Pulmonary artery endothelial cell (primary cell): ENCODE measurements at places on chromosomes 3 and 15.

- no peak for DNase-seq
These were observed 634.1 kb downstream of the RBMS3 start for GRCh38 chr3:29914861-29915524.

- DNase-seq = no peak
These were observed 2.9 kb downstream of the RNU6-1 start for GRCh38 chr15:67836955-67837354.

DNA sequence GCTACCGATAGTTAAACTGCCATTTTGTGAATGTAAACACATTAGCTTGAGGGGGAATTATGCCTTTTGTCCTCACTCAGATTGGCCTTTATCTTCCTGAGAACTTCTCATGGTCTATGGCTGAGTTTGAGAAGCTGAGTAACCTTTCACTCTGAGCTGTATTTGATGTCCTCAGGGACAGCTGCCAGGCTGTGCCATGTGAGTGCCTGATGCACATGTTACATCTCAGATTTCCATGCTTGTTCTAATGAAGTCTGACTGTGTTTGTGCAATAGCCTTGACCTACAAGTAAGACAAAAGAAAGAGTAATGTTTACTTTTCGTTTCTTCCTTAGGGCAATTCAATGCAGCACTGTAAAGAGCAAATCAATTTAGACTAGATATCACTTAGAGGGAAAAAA, 44.1 kb upstream of the ARL6 start:
- no peak for DNase-seq

- no peak for DNase-seq
These were observed at the start of gene ERC2 for GRCh38 chr3:56468184-56469106. TSS of gene ERC2 (minus strand) at chr3:56468467.

DNA sequence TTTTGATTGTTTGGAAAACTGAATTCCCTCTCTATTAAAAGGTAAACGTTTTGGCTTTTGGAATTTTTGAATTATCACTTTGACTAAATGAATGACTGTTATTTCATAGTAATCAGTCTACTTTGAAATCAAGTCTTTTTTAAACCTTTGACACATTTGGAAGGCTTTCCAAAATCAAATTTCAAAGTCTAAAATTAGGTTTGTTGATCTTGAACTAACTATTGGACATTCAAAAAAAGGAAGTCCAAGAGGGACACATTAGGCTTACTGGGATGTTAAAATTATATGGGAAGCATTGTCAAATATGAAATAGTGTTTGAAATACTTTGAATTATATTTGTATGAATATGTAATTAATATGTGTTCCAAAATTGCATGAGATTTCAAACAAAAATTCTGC, 45.2 kb upstream of the AADACL2 start:
- DNase-seq = no peak

DNA sequence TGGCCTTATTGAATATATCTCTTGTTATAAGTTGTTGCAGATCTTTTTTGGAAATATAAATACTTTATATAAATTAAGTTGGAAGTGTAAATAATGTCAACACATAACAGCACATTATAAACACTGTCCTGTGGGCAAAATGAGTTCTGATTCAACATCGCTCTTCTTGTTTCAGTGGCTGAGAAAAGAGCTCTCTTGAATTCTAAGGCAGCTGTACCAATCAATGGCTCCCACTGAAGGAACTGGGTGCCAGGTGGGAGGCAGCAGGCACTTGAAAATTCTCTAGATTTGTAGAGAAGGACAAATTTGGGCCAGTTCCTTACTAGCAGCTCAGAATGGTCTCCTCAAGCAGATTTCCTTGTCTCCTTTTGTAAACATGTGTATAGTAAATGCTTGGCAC, 45.6 kb downstream of the CHST2 start:
- no peak for DNase-seq

DNA sequence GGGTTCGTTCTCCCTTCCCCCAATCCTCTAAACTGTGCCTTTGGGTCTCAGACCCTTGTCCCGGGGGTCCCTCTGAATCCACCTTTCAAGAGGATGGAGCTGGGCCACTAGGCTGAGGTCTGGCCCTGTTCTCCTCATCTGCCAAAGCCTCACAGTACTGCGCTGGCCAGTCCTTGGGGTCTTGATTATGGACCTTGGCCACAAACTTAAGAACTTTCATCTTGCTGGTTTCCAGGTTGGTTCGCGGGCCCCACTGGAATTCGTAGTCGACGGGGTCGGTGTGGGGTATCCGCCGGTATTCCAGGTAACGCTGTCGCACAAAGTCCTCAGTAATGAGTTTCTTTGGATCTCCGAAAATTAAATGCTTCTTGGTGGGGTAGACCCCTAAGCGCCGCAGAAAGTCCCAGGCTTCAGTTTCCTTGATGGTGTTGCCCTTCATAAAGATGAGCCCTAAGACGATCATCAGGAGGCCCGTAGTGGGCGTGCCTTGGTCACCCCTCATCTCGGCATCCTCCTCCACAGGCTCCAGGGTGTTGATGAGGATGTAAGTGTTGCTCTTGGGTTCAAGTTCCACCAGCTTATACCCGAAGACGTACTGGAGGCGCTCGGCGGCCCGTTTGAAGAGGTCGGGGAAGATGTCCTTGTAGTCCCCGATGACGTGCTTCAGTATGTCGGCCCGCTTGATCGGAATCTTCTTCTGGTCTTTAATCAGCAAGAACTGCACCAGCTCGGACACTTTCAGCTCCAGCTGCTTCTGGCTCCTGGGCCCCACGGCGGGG, 727 bp downstream of the NSMCE3 start:
- no peak for DNase-seq

- DNase-seq = no peak
These were observed 18.6 kb downstream of the NEK4 start for GRCh38 chr3:52752045-52752660.

- no peak for DNase-seq
These were observed 280.4 kb downstream of the BBX start for GRCh38 chr3:107803170-107803569.

DNA sequence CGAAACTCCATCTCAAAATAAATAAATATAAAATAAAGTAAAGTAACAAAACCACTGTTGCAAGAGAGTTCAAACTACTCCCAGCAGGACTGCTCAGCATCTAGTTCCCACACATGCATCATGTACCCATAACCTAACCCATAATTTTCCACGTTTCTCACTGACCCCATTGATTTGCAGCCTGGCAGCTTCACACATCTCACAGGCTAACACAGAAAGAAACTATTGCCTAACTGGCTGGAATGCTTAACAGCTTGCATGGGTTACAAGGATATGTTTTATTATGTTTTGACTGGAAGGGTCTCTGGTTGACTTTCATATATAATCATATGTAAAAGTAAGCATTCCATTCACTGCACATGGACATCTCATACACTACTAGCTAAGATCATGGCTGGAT, 55.6 kb upstream of the TBC1D23 start:
- no peak for DNase-seq

GRCh38 chr15:97567411-97567810, 393.1 kb upstream of the ARRDC4 start:
- DNase-seq = no peak

- DNase-seq = no peak
These were observed 142.2 kb upstream of the CNTN3 start for GRCh38 chr3:74756674-74757073.

DNA sequence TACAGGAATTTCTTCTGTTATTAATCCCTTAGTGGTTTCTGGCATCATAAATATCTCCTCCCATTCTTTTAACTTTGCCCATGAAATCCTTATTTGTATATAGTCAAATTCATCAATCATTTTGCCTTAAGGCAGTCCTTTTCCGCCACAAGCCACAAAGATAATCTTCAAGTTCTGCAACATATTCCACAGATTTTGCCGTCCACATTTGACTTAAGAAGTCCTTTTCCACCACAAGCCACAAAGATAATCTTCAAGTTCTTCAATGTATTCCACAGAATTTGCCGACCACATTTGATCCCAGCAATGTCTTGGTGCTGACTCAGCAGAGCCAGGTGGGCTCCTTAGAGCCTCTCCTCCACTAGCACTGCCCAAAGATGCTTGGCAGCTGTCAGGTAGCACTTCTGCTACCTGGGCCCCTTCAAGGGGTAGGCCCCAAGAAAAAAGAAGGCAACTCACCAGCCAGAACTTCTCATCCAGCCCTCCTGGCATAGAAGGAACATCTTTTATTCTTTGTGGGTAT, 35.0 kb downstream of the SEC22C start:
- DNase-seq = no peak

DNA sequence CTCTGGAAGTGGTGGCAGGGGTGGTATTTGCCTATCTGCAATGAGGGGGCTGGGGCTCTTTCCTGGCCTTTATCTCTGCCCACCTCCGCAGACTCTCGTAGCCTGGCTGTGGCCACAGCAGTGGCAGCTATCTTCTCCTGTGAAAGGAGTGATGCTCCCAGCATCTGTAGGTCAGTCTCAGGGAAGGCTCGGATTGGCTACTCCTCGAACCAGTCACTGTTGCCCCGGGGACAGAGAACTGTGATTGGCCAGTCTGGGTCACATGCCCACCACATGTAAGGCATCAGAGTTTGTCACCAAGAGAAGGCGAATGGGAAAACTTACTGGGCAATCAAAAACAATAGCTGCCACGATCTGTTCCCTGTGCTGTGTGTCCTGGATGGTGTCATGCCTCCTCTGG, 30.1 kb upstream of the FGD5 start:
- no peak for DNase-seq

- no peak for DNase-seq
These were observed 95.3 kb downstream of the ITPR1 start for GRCh38 chr3:4588466-4588865.

DNA sequence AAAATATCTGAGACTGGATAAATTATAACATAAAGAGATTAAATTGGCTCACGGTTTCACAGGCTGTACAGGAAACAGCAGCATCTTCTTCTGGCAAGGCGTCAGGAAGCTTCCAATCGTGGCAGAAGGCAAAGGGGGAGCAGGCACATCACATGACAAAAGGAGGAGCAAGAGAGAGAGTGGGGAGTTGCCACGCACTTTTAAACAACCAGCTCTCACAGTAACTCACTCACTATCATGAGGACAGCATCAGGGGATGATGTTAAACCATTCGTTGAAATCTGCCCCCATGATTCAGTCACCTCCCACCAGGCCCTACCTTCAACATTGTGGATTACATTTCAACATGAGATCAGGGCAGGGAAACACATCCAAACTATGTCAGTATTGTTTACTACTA, 114.5 kb upstream of the SPATA16 start:
- no peak for DNase-seq

GRCh38 chr15:27025481-27025966, 54.5 kb downstream of the GABRG3 start:
- DNase-seq = no peak

DNA sequence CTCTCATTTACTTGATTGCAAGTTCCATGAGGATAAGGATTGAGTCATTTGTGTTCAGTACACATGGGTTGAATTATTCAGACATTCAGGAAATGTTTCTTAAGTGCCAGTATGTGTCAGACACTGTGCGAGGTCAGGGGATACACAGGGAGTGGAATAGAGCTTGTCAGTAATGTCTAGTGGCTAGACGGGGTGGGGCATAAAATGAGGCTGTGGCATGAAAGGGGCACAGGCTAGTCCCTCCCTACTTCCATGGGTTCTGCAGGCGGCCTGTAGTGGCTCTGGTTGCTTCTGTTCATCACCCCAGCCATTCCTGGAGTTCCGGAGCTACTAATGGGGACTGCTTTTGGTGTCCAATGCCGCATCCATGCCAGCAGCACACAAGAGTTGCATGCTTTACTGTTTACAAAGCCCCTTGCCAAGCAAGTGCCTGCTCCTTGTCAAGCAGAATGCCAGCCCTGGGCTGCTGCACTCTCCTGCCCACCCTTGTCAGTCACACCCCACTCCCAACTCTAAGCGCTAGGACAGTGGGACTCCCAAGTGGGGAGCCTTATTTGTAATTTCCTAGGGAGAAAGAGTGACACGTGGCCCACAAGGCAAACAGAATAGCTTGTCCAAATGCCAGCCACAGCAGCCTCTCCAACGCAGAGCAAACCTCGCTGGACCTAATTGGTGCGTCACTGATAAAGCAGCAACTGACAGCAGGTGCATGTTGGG, 70.8 kb downstream of the RAB11A start:
- peak; percentile 37 for DNase-seq

- no peak for DNase-seq
These were observed 424.4 kb downstream of the C3orf38 start for GRCh38 chr3:88574146-88574545.

GRCh38 chr15:41557673-41558399, 1.2 kb upstream of the TYRO3 start:
- peak; percentile 40 for DNase-seq

GRCh38 chr15:73433873-73434272, 9.1 kb upstream of the REC114 start:
- no peak for DNase-seq

GRCh38 chr3:121231872-121232271, 313.9 kb downstream of the POLQ start:
- no peak for DNase-seq

DNA sequence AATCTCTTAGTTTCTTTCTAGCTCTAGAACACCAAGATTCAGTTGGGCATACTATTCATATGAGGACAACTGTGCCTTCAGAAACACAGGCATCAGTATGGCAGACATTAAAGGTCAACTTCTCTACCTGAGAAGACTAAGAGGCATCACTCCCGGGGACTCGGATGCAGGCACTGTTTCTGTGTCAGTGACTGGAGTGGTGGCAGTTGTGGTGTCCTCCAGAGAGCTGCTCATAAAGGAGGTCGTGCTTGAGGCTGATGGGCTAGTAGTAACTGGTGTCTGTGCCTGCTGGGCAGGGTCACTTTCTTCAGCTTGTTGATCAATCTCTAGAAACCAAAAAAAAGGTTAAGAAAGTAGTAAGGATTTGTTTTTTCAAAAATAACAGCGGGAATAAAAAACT, 75.2 kb downstream of the FBXL22 start:
- no peak for DNase-seq
